T-helper 1 cell (primary cell): ENCODE measurements at places on chromosomes 5 and 9.

GRCh38 chr9:128390813-128391711, 19.9 kb downstream of the URM1 start:
- DNase-seq = no peak

GRCh38 chr9:90017679-90018078, 412.9 kb downstream of the GADD45G start:
- no peak for DNase-seq

DNA sequence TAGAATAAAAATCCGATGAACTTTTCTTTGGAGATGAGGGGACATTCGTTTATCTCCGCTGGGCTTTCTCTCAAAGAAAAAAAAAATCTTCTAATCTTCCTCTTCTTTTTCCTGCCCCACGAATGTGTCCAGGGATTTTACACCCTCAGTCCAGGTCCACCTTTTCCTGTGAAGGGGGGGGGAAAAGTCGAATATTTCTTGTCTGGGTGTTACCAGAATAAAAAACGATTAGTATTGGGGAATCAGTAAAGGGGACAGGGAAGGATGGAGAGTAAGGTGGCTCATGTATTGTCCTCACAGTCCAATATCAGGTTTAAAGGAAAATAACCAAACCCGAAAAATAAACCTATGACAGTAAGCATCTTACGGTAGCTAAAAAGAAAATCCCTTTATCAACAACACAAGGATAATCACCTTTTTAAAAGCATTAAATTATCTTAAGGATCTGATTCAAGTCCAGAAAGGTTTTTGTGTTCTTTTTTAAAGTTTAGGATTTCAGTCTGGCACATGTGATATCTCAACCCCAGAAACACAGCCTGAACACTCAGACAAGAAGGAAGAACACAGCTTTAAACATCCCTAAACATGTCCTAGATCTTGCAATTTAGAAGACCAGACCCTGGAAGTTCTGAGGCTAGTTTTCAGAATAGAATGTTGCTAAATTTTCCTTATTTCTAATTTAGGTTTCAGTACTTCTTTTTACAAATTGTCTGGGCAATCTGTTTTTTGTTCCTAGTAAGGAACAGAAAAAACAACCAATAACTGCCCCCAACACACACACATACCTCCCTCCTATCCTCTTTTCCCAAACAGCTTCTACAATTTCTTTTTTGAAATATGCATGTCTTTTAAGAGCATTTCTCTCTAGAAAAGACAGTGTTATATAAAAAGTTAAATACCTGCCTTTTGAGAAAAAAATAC, 1.2 kb downstream of the ZNF608 start:
- DNase-seq = no peak

- no peak for DNase-seq
Observed at GRCh38 chr5:130689831-130690230, 475.2 kb downstream of the HINT1 start.

- no peak for DNase-seq
Observed at GRCh38 chr9:12681620-12682019, 11.6 kb upstream of the TYRP1 start.

DNA sequence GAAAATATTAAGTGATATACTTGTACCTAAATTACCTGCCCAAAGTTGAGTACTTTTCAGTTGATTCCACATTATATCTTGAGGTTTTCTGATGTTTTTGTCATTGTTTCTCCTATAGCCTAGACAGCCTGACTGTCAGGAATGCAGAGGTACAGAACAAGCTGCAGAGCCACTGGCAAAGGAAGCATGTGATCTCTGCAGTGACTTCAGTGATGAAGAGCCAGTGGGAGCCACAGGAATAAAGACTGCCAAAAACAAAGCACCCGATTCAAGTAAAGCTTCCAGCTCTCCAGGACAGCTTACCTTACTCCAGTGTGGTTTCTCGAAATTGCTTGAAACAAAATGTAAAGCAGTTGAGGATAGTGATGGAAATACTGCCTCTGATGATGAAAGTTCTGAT, 96.3 kb downstream of the ERCC6L2 start:
- DNase-seq = no peak

- DNase-seq = no peak
Observed at GRCh38 chr5:157115012-157115411, 6.2 kb upstream of the HAVCR2 start.

DNA sequence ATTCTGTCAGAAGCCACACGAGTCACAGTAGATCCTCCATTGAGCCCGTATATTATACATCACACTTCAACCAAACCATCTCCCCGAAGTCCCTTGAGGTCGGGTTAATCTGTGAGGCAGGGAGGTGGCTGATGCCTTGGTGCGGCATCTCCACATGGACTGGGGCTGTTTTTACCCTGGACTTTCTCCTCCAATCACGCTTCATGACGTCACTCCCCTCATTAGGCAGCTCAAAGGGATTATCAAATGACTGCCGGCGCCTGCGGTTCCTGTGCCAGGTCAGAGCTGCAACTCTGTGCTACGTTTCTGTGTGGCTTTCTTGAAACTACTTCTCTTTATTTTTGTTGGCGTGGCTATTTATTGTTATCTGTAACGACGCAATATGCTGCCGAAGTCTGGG, 53.7 kb downstream of the TMOD1 start:
- no peak for DNase-seq

- no peak for DNase-seq
Observed at GRCh38 chr5:3602785-3603502, 7.3 kb downstream of the IRX1 start.

- DNase-seq = no peak
Observed at GRCh38 chr5:608429-609370, 3.4 kb upstream of the CEP72 start.

- no peak for DNase-seq
Observed at GRCh38 chr5:1800472-1801221, 560 bp upstream of the NDUFS6 start.

DNA sequence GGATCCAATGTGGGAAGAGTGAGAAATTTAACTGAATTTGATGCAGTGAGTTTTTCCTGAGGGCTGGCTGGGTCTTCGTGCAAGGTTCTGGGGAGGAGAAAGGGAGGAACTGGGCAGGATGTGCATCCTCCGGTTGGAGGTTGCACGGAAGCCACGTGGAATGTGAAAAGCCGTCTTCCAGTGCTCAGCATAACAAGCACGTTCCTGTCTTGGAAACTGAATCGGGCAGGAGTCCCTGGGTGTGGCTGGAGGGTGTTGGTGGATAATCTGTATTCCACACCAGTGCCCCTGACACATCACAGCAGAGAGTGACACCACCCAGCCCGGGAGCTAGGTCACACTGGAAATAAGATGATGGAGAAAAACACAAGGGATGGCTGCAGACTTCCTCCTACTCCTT, 154.3 kb downstream of the C5orf15 start:
- DNase-seq = no peak

- no peak for DNase-seq
Observed at GRCh38 chr9:121658166-121658565, 6.7 kb downstream of the DAB2IP start.

GRCh38 chr5:57937501-57938173, 455.0 kb upstream of the ACTBL2 start:
- no peak for DNase-seq
